Left ventricle myocardium superior (tissue), 1 donor: ENCODE measurements at places on chromosomes 12 and 14.

DNA sequence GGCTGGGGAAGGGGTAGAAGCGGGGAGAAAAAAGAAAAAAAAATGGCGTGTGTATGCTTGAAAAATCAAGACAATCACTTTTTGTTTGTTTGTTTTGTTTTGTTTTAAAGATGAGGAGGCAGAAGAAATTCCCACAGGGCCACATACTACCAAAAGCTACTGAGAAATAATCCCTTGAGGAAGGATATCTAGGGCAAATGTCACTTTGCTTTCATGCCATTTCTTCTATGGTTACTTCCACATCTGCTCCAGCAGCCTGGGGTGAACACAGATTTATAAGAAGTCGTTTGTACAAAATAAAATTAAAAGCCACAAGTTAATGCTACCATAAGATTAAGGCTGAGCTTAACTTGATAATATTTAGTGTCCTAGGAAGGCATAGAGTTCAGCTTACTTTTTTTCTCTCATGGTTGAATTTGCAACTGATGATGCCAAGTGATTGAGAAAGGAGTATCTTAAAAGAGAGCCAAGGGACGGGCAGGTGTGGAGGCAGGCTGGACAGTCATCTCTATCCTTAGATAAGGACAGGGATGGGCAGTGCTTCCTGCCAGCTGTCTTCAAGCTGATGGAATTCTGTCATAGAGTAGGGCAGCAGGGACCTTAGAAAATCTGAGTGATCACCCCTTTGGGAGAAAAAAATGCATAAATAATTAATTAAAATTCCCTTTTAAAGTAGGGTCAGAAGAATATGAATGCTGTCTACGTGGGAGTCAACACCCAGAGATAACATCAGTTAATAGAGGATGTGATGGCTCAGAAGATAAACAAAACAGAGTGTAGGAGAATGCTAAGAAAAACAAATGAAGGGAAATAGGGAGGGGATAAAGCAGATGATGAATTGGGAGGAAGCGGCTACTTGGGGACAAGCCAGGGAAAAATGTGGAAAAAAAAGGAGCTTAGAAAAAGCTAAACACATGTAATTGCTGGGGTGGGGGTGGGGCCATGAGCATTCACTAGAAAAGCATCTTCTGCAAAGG lies 57.1 kb downstream of the DYRK2 start:
- DNase-seq = no peak

DNA sequence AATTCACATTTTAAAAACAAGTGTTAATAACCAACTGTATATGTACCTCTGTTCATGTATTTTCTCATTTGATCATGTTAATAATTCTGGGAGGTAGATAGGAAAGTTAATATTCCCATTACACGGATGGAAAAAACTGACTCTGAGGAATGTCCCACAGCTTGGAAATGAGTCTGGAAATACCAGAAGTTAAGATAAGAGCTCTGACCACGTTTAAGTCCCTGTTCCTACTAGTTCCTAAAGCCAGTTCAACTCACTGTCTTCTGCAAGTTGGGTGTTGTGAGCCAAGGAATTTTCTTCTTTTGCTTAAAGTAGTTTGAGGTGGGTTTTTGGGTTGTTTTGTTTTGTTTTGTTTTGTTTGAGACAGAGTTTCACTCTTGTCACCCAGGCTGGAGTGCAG lies 104.5 kb downstream of the TMEM30B start:
- DNase-seq = no peak

DNA sequence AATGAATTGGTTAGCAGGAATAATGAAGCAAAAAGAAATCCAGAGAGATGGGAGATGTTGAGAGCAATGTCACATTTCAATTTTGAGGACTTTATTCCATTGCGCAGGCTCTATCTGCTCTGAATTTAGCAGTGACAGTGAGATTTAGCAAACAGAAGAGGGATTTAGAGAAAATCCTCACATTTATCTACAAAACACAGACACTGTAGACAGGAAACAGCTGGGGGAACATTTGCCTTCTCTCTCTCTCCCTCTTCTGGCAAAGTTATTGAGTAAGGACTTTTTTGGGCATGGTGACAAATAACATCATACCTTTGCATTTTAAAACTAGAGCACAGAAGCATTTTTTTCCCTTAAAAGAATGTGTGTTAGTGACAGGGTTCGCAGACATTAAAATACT lies at the start of gene IGF1:
TSS of gene IGF1 (minus strand) at position 158 of the 400 bp plus-strand sequence. CDS start 182 bp downstream, outside the sequence.
- no peak for DNase-seq

- DNase-seq = no peak
These were observed 37.6 kb downstream of the BCAT1 start for GRCh38 chr12:24911271-24911791.

GRCh38 chr14:71076462-71077092 lies 169.3 kb downstream of the PCNX1 start:
- no peak for DNase-seq

GRCh38 chr12:132355742-132356681 lies 26.6 kb upstream of the GALNT9 start:
- peak; percentile 15 for DNase-seq

- no peak for DNase-seq
These were observed 25.6 kb downstream of the ELK3 start for GRCh38 chr12:96219700-96220206.

GRCh38 chr12:132825861-132826260 lies 2.8 kb downstream of the GOLGA3 start:
- no peak for DNase-seq

GRCh38 chr14:101757064-101757838 lies 4.3 kb upstream of the PPP2R5C start:
- DNase-seq = no peak

GRCh38 chr12:132365226-132365625 lies 35.8 kb upstream of the GALNT9 start:
- DNase-seq = no peak

DNA sequence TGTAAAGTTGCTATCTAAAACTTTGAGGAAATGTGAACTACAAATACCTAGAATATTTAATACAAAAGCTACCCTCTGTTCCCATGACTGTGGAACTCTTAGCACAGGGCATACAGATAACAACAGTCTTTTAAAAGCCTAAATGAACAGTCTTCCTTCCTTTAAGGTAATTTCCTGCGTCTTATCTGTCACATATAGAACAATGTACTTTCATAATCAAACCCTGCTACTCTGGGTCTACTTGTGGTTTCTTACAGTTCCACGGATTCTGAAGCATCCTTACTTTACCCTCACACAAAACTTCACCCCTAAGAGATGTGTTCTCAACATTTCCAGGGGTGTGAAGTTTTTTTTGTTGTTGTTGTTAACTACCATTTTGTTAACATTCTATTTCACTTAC lies 5.1 kb downstream of the PKP2 start:
- no peak for DNase-seq

DNA sequence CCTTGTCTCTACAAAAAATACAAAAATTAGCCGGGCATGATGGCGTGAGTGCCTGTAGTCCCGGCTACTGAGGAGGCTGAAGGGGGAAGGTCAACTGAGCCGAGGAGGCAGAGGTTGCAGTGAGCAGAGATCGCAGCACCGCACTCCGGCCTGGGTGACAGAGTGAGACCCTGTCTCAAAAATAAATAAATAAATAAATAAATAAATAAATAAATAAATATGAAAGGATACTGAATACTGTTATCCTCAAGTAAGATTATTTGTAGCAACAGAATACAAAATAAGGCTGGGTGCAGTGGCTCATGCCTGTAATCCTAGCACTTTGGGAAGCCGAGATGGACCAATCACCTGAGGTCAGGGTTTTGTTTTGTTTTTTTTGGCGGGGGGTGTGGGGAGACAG lies 1.9 kb downstream of the RNF41 start:
- DNase-seq = no peak

DNA sequence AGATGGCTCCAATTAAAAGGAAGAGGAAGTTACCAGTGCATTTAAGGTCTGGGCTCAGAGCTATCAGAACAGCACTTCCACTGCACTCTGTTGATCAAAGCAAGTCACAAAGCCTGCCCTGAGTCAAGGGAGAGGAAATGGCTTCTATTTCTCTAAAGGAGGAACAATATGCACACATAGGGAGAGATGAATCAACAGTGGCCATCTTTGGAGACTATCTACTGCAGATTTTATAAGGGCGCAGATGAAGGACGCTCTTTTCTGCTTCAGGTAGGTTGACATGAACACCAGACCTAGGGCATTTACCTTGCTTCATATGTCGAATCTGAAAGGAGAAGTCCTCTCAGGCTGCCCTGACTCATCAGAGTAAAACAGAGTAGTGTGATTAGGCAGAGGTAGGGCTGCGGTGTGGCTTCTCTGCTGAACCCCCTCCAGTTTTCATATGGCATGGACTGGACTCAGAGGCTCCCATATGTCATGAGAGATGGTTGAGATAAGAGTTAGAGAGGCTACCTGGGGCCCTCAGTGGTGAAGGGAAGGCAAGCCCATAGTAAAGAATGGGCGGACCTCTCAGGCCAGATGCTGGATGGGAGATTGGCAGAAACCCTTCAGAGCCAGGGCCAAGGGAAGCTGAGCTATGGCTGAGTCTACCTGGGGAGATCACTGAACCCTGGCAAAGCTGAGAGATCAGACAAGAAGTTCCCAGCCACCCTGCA lies 84.4 kb downstream of the ARF6 start:
- DNase-seq = no peak

GRCh38 chr14:85186082-85186481 lies 343.9 kb upstream of the FLRT2 start:
- no peak for DNase-seq

- DNase-seq = no peak
These were observed 100.0 kb downstream of the DUSP6 start for GRCh38 chr12:89252284-89252683.
